ENCODE measurements at places on chromosomes 13 and 19.

DNA sequence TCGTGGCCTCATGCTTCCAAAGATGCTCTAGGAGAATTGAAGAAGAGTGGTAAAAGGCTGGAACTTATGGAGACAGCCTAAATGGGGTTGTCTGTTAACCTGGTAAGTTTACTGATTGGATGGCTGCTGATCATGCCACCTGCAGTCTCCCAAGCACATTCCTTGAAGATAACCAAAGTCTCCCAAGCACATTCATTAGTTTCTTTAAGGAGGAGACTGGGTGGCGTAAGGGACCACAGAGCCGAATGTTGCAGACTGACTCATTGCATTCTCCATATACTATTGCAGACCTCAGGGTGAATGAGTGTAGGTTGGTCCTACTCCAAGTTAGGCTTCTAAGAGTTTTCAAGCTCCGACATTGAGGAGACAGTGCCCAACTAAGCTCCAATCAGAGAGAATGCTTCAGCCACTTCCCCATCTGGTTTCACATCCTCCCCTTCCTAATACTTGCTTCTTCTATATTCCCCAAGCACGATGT lies at the start of gene IGFL3:
Gene IGFL3, minus strand, starts transcription at position 51 of the 478 bp plus-strand sequence. Its CDS starts 39 bp downstream, at position 12.
- DNase-seq: no peak

GRCh38 chr13:63288576-63288975 lies 1872.9 kb upstream of the PCDH20 start:
- no peak for DNase-seq

DNA sequence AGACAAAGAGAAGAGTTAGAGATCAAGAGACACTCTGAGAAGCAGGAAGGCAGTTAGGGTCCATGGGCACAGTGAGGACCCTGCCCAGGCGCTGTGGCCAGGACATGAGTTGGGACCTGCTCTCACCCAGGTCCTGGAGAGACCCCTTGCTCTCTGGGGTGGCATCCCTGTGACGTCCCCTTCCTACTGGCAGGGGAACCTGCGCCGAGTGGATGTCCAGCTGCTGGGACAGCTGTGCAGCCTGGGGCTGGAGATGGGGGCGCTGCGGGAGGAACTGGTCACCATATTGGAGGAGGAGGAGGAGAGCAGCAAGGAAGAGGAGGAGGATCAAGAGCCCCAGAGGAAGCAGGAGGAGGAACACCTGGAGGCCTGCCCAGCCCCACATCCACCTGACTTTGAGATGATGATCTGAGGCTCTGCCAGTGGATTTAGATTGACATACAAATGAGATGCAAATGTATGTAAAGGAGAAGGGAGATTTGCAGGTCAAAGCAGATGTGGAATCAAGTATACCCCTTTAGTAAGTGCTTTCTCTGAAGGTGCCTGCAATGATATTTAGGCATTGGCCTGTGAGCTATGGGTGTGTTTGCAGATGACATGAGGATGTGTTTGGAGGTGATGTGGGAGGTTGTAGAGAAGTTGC lies 978 bp downstream of the ERICH4 start:
- DNase-seq: no peak

- DNase-seq: no peak
Observed at GRCh38 chr19:7637374-7638256, 705 bp downstream of the STXBP2 start.

- DNase-seq: no peak
Observed at GRCh38 chr19:56404705-56405056, 549 bp downstream of the ZNF583 start.

- DNase-seq: no peak
Observed at GRCh38 chr13:110298505-110299282, 8.3 kb downstream of the COL4A1 start.

DNA sequence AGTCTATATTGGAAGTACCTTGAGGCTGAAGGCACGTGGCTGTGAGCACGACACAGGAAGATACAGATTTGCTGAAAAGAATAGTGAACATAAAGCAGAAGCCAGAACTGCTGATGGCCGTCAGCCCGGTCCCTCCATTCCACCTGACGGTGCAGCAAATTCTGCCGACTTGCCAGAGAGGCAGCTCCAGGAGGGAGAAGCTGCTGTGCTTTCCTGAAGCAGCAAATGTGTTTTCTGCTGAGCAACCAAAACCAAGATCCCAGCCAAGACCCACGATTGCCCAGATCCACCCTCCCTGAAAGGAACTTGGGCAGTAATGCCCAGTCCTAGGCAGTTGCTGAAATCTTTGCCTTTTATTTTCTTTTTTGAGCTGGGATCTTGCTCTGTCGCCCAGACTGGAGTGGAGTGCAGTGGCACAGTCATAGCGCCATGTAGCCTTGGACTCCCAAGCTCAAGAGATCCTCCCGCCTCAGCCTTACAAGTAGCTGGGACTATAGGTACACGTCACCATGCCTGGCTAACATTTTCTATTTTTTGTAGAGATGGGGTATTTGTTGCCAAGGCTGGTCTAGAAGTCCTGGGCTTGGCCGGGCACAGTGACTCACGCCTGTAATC lies 7.0 kb upstream of the RCN3 start:
- DNase-seq: no peak

- no peak for DNase-seq
Observed at GRCh38 chr13:22748866-22749577, 431.8 kb upstream of the SGCG start.

- peak; percentile 17 for DNase-seq
Observed at GRCh38 chr19:37251308-37252229, 33.6 kb downstream of the ZNF383 start.

DNA sequence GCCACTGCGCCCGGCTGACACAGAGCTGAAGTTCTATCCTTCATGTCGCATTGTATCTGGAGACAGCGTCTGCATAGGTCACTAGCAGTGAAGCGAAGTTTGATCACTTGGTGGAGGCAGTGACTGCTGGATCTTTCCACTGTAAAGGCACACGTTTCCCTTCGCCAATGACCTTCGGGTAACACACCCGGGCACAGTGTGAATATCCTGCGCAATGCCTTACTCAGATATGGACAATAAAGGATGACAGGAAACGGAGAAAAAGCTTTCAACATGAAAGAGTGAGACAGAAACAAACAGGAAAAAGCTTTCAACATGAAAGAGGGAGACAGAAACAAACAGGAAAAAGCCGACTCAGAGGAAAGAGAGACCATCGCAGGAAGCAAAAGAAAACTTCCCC lies 17.1 kb downstream of the ARL11 start:
- DNase-seq: no peak

- no peak for DNase-seq
Observed at GRCh38 chr13:77981281-77981881, 62.8 kb upstream of the EDNRB start.

GRCh38 chr19:32372726-32373517 lies 27.5 kb downstream of the ZNF507 start:
- no peak for DNase-seq

GRCh38 chr13:94481941-94482340 lies 2.5 kb upstream of the DCT start:
- DNase-seq: no peak

- no peak for DNase-seq
Observed at GRCh38 chr13:63851526-63851925, 2435.9 kb upstream of the PCDH20 start.

DNA sequence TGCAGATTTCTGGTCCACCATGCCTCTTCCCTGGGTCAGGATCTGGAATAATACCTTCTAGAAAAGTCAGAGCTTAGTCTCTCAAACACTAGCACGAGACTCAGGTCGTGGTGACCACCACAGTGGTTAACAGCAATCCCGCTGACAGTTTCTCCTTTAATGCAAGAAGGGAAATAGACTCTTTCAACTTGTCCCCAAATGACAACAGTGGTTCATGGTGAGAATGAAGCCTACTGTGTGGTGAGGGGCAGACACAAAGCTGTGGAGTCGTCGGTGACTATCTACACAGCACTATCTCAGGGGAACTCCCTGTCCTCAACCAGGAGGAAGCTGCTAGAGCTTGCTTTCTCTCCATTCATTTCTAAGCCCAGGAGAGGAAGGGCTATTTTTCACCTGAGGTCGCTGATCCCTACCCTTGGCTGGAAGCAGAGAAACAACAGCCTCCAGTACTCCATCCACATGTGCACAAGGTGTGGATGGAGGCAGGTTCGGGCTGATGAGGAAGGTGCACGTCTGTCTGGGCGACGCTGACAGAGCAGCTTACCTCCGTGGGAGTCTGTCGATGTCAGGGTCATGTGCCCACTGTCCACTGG lies 72.4 kb downstream of the STK24 start:
- no peak for DNase-seq

DNA sequence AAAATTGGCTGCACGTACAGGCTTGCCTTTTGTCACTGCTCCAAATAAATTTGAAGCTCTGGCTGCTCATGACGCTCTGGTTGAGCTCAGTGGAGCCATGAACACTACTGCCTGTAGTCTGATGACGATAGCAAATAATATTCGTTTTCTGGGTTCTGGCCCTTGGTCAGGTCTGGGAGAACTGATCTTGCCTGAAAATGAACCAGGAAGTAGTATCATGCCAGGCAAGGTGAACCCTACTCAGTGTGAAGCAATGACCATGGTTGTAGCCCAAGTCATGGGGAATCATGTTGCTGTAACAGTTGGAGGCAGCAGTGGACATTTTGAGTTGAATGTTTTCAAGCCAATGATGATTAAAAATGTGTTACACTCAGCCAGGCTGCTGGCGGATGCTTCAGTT lies 16.1 kb upstream of the AKAP11 start:
- DNase-seq: no peak

GRCh38 chr19:9836021-9836420 lies 903 bp downstream of the PIN1 start:
- no peak for DNase-seq

DNA sequence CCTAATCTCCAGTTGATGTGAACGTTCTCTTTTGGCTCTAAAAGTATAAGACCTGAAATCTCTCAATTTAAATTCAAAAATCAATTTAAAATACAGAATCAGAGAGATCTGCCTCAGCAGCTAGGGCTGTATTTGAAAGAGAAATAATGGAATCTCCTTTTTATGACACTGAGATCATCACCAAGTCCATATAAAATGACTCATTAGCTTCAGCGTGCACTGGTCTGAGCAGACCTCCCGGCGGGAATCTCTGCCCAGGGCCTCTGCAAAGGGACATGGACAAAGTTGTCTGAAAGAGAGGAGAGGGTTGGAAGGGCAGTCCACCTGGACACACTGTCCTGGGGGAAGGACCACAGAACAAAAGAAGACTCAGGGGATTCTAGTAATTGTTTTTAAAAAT lies 855.6 kb downstream of the EFNB2 start:
- DNase-seq: no peak

GRCh38 chr19:35120492-35120891 lies 4.9 kb downstream of the FXYD3 start:
- no peak for DNase-seq

DNA sequence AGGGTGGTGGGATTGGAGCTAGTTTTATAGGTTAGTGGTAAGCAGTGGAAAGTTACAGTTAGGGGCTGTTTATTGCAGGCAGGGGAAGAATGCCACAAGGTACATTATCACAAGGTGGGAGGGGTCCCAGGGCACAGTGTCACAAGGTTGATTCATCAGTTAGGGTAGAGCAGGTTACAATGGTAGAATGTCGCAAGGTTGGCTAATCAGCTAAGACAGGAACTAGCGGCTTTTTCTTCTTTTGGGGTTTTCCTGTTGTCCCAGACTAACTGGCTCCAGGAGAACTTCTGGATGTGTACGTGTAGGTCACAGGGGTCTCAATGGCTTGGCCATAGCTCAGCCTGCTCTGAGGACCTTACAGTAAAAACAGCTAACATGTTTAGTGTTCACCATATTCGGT lies 1221.1 kb downstream of the SLITRK1 start:
- no peak for DNase-seq

GRCh38 chr19:40035996-40036395 lies 20.0 kb downstream of the ZNF780B start:
- DNase-seq: no peak

- no peak for DNase-seq
Observed at GRCh38 chr19:12567951-12568350, 16.7 kb upstream of the ZNF564 start.

DNA sequence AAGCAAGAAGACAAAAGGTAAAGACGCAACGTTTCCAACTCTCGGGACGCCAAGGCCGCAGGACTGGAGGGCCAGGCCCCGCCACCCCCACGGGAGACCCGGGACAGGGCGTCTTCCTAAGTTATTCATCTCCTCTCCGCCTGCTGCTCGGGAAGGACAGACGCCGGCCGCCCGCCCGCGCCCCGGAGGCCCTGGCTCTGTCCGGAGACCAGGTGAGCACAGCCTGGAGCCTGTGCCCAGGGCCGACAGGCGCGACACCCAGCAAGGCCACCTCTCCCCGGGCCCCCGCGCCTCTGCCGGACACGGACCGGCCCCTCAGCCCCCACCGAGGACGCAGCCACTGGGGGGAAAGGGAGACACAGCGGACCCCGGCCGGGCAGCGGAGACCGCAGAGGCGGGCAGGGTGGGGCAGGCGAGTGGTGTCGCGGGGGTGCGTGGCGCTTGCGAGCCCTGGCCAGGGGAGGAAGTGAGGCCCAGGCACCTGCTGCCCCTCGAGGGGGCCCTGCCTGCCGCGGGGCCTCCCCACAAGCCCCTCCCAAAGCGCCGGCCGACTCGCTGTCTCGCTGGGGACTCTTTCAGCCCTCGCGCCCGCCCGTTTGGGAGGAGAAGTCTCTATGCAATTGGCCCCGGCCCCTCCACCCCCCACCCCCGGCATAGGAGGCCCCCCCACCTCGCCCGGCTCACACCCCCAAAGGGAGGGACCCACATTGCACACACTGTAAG lies 17.2 kb downstream of the SMIM24 start:
- DNase-seq: no peak

DNA sequence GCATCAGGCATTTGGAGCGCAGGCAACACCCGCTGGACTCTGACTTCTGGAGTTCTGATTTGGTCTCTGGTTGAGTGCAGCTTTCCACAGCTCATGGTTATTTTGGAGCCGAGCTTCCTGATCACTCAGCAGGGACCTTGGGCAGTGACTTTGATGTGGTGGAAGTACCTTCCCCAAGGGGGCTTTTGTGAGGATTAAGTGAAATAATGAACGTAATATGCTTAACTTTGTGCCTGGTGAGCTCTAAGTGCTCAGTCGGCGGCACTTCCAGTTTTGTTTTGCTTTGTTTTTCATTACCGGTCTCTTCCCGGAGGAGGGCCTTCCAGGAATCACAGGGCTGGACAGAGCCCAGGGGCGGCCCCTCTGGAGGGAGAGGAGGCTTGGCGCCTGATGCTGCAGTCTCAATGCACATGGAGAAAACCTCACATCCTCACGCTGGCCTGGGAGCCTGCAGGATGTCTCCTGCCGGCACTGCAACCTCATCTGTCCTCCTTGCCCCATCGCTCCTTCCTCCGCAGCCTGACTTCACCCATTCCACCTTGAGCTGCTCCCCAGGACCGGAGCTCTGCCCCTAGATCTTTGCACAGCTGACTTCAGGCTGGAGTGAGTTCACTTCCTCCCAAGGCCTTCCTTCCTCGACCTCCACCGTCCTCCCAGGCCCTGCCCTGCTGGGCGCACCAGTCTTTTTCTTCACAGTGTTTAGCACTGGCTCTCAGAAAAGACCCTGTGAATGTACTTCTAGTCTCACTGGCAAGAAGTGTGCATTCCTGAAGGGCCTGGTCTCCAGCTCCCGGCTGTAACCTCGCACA lies 1.5 kb downstream of the PLEKHF1 start:
- no peak for DNase-seq

- DNase-seq: no peak
Observed at GRCh38 chr13:76745261-76746200, 140.7 kb downstream of the KCTD12 start.
